H1 (cell line): ENCODE measurements at places on chromosomes 7 and 10.

DNA sequence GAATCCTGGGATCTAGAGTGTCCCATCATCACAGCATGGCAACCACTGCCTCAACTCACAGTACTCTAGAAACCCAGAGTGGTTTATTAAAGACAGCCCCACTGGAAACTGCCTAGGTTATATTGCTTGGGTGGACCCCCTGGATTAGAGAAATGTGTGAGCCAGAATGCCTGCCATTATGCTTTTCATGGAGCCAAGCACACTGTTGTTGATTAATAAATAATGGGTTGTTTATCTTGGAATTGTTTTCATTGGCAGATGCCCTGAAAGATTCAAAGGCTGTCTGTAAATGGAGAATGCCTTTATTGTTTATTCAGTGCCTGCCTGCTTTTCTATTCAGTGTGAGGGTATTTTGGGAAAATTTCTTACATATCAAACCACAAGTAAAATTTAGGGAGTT, 52.1 kb downstream of the GNAI1 start:
- no peak for DNase-seq

- DNase-seq = no peak
These were observed 52.8 kb upstream of the TMEM273 start for GRCh38 chr10:49240946-49241345.

DNA sequence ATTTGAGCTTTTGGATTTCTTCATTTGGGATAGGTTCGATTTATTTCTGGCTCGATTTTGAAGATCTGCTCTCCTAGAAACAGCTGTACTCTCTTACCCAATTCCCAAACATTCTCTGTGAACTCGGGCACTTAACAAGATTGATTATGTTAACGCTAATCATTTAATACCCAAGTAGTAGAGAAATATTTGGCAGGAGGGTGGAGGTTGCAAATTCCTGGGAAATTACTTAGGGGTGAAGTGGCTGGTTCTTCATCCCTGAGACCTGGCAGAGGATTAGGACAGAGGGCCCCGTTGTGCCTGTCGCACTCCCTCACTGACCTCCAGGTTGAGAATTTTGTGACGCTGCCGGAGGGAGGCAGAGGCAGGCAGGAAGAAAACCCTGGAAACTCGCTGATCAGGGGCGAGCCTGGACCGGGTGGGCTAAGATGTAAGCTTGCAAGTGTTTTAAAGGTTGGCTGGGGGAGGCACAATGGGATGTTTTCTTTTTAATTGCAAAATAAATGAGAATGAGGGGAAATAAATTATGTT, 182.6 kb downstream of the TCF7L2 start:
- no peak for DNase-seq

GRCh38 chr10:128067691-128068397, 58.4 kb downstream of the MKI67 start:
- DNase-seq = no peak

- no peak for DNase-seq
These were observed 7.5 kb upstream of the ARHGAP22 start for GRCh38 chr10:48612236-48612943.

DNA sequence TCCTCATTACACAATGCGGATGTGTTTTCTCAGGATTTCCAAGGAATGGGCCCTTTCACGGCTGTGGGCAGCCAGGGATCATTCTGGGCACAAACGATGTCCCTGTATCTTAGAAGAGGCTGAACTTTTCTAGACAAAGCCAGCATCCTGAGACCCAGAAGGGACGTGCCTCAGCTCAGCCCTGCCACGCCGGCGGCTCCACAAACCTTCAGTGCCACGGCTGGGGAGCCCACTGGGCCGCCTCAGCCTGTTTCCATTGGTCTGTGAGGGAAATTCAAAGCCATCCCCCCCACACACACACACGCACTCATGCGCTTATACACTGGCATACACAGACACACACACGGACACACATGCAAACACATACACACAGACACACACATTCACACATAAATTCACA, 344.9 kb upstream of the MKI67 start:
- DNase-seq = no peak

GRCh38 chr10:121947343-121948330, 19.8 kb upstream of the ATE1 start:
- DNase-seq = no peak

- no peak for DNase-seq
These were observed 36.7 kb downstream of the ASNS start for GRCh38 chr7:97835296-97836138.

DNA sequence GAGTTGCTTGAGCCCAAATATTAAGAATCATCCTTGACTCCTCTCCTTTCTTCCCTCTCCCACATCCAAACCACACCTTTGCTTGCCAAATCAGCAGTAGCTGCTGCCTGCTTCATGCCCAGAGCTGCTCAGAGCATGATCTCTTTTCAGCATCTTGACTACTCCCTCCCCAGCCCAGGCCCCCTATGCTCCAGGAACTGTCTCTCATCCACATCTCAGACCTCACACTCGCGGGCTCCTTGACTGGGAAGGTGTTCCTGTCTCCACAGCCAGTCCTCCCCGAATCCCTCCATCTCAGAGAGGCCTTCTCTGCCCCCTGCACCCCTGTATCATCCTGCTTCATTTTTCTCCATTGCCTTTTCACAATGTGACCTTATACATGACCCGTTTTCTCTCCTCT, 157.0 kb downstream of the DNAJB6 start:
- DNase-seq = no peak

- no peak for DNase-seq
These were observed 1.4 kb downstream of the PTPRE start for GRCh38 chr10:127908106-127908958.

- no peak for DNase-seq
These were observed 515.8 kb upstream of the MKI67 start for GRCh38 chr10:128642023-128642422.

GRCh38 chr7:156177422-156178055, 365.3 kb upstream of the SHH start:
- DNase-seq = no peak

DNA sequence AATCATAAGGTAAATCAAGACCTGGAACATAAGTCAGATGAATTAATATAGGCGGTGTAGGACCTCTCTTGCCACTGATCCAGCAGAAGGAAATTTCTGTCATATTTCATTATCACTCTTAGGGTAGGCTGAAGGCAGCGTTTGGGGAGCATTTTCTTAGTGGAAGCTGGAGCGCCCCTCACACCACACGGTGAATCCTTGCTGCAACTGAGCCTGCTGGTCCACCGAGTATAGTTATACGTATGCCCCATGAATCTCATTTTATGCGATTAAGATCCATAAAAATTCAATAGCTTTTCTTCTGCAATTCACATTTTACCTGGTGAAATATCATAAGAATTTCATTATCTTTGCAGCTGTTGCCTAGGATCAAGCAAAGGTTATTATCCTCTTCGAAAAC, 19.6 kb downstream of the EBF3 start:
- no peak for DNase-seq

GRCh38 chr10:71816936-71817618, 34.0 kb downstream of the PSAP start:
- DNase-seq = no peak

DNA sequence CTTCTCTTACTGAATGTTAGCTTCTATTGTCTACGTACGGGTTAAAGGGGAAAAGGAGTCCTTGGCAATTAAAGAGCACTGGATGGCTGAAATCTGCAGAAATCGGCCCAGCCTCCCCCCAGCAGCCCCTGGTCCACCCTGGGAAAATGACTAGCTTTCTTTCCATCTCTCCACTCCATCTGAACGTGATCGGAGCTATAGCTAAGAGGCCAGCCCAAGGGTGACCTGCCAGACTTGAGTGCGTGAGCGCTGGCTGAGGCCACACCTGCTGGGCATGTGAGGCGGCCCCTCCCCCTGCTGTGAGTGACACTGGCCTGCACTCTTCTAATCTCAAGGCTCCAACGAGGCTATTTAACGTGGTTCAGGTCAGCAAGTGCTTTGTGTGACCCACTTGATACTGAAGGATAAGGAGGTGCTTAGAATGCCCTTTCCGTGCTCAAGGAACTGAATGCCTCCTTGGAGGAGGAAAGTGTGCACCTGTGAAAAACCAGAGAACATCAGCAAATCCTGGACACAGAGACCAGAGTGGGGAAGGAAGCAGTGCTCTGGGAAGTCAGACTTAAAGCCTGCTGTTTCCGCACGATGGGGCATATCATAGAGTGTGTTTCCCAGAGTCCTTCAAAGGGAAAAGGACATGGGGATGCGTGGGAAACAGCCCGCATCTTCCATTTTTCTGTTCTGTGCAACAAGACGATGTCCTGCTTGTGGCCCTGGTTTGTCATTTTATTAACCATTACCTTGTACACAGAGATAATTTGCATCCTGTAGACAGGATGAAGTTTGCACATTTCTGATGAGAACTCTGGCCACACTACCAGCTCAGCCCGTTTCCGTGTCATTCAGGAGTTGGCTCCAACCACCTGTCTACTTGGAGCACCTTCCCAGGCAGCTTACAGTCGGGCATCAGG, 12.5 kb upstream of the MNX1 start:
- DNase-seq = no peak

- DNase-seq = no peak
These were observed 396.7 kb downstream of the TNS3 start for GRCh38 chr7:47185170-47185569.

- no peak for DNase-seq
These were observed 1.7 kb downstream of the ADAM8 start for GRCh38 chr10:133274751-133275683.

DNA sequence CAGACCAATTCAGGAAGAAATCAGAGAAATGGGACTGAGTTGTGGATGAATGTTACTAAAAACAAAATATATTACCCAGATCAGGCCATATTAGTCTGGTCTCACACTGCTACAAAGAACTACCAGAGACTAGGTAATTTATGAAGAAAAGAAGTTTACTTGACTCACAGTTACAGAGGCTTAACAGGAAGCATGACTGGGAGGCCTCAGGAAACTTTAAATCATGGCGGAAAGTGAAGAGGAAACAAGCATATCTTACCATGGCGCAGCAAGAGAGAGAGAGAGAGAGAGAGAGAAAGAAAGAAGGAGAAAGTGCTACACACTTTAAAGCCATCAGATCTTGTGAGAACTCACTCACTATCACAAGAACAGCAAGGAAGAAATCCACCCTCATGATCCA, 636.8 kb upstream of the GRM3 start:
- no peak for DNase-seq

DNA sequence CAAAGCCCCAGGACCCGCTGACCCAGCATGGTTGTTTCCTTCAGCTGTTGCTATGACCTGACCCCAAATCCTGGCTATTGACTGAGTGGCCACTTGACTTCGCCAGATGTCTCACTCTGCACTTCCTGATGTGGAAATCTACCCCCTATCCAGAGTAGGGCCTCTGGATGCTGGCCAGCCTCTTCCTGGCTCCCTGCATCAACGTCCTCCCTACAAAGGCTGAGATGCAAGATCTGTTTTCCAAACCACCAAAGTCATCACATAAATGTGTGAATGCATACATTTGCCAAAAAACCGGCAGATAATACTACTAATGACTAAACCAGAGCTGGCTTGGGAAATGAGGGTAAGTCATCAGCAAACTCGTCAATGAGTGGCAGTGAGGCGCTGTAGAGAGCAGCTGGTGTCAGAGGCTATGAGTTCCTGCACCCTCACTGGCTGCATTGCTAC, 70.4 kb downstream of the PYROXD2 start:
- DNase-seq = no peak

DNA sequence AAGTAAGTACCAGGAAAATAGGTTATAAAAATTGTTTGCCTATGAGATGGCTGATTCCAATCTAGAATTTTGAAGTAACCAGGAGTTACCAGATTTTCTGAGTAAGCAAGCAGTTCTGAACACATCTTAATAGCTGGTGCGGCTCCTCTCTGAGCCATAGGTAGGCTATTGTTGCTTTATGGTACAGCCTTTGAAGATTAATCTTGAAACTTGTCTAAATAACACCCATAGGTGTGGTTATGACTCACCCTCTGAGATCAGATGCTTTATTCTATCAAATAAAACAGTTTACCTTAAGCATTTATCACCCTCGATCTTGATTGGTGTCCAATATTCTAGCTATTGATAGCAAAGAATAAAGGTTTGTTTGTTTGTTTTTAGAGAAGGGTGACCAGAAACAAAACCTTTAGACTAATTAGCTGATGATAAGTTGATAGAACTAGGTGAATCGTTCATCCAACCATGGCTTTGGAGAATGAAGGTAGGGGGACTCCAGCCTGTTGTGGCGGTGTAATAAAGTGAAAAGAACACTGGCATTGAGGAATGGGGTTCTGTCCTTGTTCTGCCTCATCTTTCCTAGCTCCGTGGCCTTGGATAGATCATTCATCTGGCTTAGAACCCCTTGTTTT, 72.2 kb downstream of the VTI1A start:
- no peak for DNase-seq

GRCh38 chr10:88232983-88233543, 350.1 kb downstream of the RNLS start:
- DNase-seq = no peak

GRCh38 chr10:15144788-15145187, 23.7 kb downstream of the NMT2 start:
- DNase-seq = no peak

DNA sequence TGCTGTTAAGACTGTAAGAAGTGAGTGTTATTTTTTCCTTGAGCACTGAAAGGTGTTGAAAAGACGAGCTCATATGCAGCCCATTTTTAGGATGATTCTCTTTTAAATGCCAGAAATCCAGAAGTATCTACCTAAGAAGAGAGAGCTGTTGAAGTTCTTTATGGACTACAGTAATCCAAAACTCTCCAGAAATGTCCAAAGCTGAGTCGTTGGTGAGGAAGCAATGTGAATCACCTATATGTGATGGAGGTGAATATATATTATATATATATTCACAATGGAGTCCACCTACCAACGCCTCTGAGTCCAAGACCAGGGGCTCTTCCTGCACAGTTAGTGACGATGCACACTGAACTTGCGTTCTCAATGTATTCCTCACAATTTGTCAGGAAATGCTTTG, 252.7 kb upstream of the PITRM1 start:
- DNase-seq = no peak

DNA sequence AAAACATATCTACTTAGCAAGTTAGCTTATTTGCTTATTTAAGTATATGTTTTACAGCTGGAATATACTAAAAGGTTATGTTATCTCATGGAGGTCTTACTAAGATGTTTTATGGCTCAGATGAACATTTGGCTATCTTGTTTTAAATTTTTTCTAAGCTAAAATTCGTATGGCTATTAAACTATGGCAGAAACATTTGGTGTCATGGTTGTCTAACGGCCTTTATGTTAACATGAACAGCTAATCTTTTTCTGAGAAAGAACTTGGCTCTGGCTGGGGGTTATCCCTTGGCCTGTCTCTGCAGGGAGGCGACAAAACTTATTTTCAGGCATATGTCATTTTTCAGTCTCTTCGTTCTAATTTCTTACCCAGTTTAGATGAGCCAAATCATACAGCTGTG, 101.5 kb upstream of the MTPN start:
- DNase-seq = no peak
